Dermis blood vessel endothelial cell (primary cell): ENCODE measurements at places on chromosomes 2 and 18. TPM values are rescaled to one million over a fixed set of nuclear protein-coding genes. Genes with fewer than 3 reads are reported as not detected.

- DNase-seq, result no peak
Observed at GRCh38 chr2:8494151-8494550, 187.7 kb upstream of the ID2 start.

DNA sequence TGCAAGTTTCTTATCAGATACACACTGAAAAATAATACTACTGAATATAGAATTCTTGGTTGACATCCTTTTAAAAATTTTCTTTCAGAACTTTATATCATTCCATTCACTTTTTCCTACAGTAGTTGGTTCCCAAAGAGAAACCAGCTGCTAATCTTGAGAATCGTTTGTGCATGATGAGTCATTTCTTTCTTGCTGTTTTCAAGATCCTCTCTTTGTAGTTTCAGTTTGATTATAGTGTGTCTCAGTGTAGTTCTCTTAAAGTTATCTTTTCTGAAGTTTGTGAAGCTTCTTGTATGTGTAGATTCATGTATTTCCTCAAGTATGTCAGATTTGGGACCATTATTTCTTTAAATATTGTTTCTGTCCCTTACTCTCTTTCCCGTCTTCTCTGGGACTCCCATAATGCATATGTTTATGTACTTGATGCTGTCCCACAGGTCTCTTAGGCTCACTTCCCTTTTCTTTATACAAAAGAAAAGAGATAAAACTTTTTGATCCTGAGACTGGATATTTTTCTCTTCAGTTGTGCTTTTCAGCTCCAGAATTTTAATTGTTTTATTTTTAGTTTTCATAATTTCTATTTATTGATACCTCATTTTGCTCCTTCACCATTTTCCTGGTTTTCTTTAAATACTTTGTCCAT is 801.0 kb downstream of the TDRD15 start:
- DNase-seq, result no peak

DNA sequence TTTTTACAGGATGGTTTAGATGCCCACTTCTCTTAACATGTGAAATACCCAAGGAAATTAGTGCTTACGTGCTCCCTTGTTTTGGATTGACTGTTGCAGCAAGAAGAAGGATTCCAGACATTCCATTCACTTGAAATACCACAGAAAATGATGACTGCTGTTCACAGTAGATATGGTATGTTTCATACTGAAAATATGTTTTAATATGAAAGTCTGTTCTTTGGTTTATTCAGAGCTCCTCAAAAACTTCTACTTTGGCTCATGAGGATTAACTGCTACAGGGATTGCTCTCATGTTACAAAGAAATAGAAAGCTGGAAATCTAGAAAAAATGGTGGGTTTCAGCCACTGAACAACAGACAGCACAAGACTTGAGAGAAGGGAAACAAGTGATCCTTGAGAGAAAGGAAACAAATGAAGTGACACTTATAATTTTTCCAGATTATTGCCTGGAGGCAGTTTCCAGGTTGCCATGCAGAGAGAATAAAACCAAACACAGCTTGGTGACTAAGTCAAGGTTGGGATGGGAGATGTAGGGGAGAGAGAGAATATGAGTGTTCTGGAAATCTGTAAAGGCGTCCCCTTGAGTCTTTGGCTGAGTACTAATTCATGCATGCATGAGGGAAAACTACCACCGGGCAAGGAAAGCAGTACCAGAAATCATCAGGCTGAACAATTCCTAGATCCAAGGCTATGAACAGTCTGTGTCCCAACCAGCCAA is 348.1 kb downstream of the CLIP4 start:
- no peak for DNase-seq

- DNase-seq, result no peak
Observed at GRCh38 chr2:146807568-146808168, 1037.2 kb upstream of the ACVR2A start.

GRCh38 chr2:33240178-33240577 is 236.3 kb upstream of the RASGRP3 start:
- peak; percentile 66 for DNase-seq

GRCh38 chr2:229914171-229914570 is 7.6 kb downstream of the TRIP12 start:
- DNase-seq, result no peak

RAB6C gene
- under 0.01 TPM in 1 of 2 replicates, not detected in the other for total RNA-seq
